SHP77 (cell line): ENCODE measurements at places on chromosomes 1 and 21.

DNA sequence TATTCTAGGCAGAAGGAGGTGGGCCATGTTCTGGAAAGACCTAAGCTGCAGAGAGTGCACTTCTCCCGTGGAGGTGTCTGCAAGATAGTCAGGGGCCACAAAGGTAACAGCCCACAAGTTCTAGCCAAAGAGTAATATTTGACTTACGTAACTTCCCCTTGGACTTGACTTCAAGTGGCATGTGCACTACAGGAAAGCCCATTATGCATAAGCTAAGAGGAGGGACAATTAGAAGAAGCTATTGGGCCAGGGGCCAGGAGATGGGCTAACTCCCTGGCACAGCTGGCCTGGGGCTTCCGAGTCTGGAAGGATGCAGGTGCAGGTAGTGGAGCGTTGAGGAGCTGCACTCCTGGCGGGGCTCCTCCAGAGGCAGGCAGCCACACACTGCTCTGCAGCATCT is 58.3 kb downstream of the ERG start:
- DNase-seq: peak; percentile 67

- no peak for DNase-seq
Observed at GRCh38 chr1:160717306-160717705, 5.7 kb upstream of the CD48 start.

DNA sequence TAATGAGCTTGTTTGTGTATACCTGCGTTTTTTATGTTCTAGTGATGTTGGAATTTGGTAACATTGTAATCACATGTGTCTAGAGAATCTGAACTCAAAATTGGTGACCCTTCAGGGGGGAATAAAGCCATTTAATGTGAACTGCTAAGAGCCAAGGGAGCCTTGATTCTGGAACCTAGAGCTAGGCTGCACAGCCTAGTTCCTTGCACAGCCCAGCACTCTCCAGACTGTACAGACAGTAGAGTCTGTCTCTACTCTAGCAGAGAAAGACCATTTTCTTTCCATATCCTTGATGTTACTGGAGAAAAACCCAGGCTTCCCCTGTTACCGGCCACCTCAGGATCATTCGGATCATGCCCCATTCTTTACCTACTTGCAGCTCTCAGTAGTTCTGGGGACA is 8.6 kb downstream of the ARV1 start:
- no peak for DNase-seq

GRCh38 chr1:204319462-204319861 is 40.3 kb downstream of the PLEKHA6 start:
- DNase-seq: no peak

DNA sequence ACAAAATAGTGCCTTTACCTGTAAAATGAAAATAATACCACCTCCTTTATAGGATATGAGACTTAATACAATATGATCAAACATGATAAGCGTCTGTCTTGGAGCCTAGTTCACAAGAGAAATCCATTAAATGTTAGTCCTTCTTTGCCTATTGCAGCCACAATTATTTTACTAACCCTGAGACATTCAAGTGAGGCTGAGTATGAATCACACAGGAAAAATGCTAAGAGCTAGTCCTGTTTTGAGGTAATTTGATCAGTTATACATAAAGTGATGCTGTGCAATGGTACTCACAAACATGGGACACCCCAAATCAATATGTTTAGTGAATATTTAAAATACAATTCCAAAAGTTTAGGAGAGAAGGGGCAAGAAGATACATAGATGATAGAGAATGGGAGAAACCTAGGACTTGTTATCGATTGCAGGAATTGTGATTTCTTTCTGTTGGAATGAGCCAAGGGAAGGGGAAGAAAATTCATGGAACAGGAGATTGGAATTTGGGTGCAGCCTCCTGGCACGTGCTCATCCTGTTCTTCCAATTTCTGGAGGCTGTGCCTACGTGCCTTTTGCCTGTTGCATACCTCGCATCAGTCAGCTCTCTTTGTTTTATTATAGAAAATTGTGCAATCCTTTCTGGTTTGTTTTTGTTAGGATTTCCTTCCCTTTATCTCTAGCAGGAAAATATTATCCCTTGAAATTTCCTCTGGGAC is 39.9 kb upstream of the BACH1 start:
- no peak for DNase-seq

GRCh38 chr1:43319288-43319687 is 18.3 kb upstream of the MPL start:
- DNase-seq: no peak

- DNase-seq: no peak
Observed at GRCh38 chr1:30902593-30903290, 5.8 kb downstream of the SDC3 start.

GRCh38 chr1:6098303-6099215 is 52.9 kb downstream of the KCNAB2 start:
- DNase-seq: no peak

DNA sequence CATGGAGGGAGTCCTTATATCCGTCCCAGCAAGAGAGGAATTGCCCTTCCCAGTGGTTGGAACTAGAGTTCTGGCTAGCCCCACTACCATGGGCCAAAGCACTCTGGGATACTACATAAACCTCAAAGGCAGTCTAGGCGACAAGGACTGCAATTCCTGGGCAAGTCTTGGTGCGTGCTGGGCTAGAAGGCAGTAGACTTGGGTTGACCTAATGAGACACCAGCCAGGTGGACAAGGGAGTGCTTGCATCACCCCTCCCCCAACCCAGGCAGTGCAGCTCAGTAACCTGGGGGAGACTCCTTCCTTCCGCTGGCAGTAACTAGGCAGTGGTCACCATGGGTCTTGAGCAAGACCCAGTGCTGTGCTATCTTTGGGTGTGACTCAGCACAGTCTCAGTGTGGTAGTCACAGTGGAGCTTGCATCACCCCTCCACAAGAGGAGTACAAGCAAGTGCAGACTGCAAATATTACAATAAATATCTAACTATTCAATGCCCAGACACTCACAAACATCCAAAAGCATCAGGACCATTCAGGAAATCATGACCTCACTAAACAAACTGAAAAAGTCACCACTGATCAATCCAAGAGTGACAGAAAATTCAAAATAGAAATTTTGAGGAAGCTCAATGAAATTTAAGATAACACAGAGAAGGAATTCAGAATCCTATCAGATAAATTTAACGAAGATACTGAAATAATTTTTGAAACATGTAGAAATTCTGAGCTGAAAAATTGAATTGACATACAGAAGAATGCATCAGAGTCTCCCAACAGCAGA is 84.7 kb upstream of the LYPLAL1 start:
- DNase-seq: no peak

- DNase-seq: peak; percentile 31
Observed at GRCh38 chr21:39675590-39675989, 62.9 kb downstream of the B3GALT5 start.

DNA sequence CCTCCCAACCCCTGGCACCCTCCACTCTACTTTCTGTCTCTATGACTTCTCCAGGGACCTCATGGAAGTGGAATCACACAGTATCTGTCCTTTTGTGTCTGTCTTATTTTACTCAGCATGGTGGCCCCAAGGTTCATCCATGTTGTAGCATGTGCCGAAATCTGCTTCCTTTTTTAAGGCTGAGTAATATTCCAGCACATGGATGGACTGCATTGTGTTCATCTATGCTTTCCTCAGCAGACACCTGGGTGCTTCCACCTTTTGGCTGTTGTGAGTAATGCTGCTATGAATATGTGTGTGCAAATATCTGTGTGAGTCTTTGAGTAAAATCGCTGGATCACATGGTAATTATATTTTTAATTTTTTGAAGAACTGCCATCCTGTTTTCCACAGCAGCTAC is 1.6 kb upstream of the PFKL start:
- DNase-seq: no peak

GRCh38 chr1:229027622-229028182 is 243.2 kb upstream of the RAB4A start:
- no peak for DNase-seq

DNA sequence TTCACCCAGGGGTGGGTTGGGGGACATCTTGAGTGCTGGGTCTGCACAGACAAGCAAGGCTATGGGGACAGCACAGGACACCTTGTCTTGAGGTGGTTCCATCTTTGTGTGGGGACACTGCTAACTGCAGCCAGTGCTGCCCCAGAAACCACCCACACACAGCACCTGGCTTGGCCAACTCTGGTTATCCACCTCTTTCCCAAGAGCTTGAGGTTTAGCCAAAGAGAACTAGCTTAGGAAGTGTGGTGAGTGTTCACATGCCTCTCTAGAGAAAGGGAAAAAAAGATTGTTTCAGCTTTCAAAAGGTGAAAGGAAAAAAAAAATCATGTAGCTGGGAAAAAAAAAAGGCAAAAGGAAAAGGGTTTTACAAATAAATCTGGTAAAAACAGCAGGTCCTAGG is 32.4 kb downstream of the BCAR3 start:
- no peak for DNase-seq

- DNase-seq: no peak
Observed at GRCh38 chr1:175168782-175169181, 23.8 kb downstream of the KIAA0040 start.

DNA sequence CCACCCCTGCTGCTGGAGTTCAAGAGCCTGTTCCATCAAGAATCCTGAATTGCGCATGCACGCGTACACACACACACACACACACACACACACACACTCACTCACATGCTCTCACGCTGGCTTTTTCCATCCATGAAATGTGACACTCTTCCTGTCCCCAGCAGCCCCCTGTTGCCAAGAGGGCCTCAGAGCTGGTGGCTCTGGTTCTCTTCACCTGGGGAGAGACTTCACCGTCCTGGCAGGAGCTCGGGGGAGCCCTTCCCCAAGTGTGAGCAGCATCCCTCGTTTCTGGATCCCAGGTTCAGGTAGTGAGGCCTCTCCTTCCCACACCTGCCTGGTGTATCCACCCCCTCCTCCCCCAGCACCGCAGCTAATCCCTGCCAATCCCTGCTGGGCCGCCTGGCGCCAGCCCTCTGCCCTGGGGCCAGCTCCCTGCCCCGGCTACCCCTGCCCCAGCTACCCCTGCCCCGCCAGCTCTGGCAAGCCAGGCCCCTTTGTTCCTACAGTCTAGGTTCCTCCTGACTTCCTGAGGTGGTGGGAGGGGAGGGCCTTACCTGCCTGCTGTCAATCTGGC is 9.9 kb downstream of the PLOD1 start:
- DNase-seq: peak; percentile 43

DNA sequence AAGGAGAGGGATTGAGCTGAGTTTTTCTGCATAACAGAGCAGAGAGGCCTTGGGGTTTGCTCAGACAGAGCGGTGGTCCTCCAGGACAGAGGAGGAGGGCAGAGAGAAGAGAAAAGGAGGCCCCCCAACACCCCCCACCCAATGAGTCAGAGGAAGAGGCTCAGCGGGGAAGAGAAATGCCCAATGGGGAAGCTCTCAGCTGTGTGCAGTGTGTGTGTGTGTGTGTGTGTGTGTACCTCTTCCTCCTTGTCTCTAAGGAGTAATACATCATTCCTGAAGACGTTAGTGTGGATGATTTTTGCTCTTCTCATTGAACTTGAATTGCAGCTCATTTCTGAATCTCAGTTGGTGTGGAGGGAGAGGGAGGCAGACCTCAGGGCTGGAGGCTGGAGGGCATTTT is 8.7 kb downstream of the TMPRSS3 start:
- DNase-seq: no peak

GRCh38 chr1:89989799-89990198 is 5.1 kb upstream of the ZNF326 start:
- no peak for DNase-seq

- no peak for DNase-seq
Observed at GRCh38 chr1:242428399-242429190, 95.9 kb downstream of the PLD5 start.
